ENCODE measurements at places on chromosomes 2 and 18. TPM values are rescaled to one million over a fixed set of nuclear protein-coding genes. Genes with fewer than 3 reads are reported as not detected.

The HDHD2 gene
- polyA plus RNA-seq, result 61.3 TPM

The C18orf54 gene
- 2.2 TPM for polyA plus RNA-seq

The ANKRD30BL gene
- polyA plus RNA-seq, result not detected

The CFC1 gene
- 29.9 TPM for polyA plus RNA-seq

The DSC3 gene
- polyA plus RNA-seq, result 0.10 TPM

The XIRP2 gene
- polyA plus RNA-seq, result not detected

The ATP8B1 gene
- polyA plus RNA-seq, result not detected

The CTAGE1 gene
- polyA plus RNA-seq, result not detected

The MARCHF4 gene
- 13.0 TPM for polyA plus RNA-seq

The SLC4A3 gene
- polyA plus RNA-seq, result 25.3 TPM

The MC2R gene
- polyA plus RNA-seq, result not detected

The PTPN18 gene
- 4.2 TPM for polyA plus RNA-seq

The PGAP1 gene
- polyA plus RNA-seq, result 54.8 TPM

The RMDN2 gene
- 4.4 TPM for polyA plus RNA-seq

The CD207 gene
- not detected for polyA plus RNA-seq

The ATOH8 gene
- polyA plus RNA-seq, result 0.92 TPM

The ZSWIM2 gene
- polyA plus RNA-seq, result 0.86 TPM

The FHOD3 gene
- 22.3 TPM for polyA plus RNA-seq

The ARHGAP25 gene
- not detected for polyA plus RNA-seq

The HS1BP3 gene
- polyA plus RNA-seq, result 8.9 TPM

The STAT4 gene
- 5.1 TPM for polyA plus RNA-seq

The KCNK3 gene
- 14.0 TPM for polyA plus RNA-seq

The TMEM17 gene
- polyA plus RNA-seq, result 7.1 TPM

The C1QL2 gene
- not detected for polyA plus RNA-seq

The TXNDC2 gene
- polyA plus RNA-seq, result 0.41 TPM

The SP5 gene
- polyA plus RNA-seq, result not detected

The FKBP1B gene
- 183 TPM for polyA plus RNA-seq

The PLGLB2 gene
- 10.5 TPM for polyA plus RNA-seq

The C2orf80 gene
- 71.5 TPM for polyA plus RNA-seq

The ARHGAP15 gene
- polyA plus RNA-seq, result 0.30 TPM

The SLC19A3 gene
- polyA plus RNA-seq, result 2.9 TPM

The POU3F3 gene
- 72.0 TPM for polyA plus RNA-seq

The AMER3 gene
- polyA plus RNA-seq, result 19.2 TPM

The ERICH2 gene
- polyA plus RNA-seq, result 1.3 TPM

The CD8B2 gene
- polyA plus RNA-seq, result not detected

The GTF3C2 gene
- polyA plus RNA-seq, result 37.2 TPM

The CTNNA2 gene
- polyA plus RNA-seq, result 184 TPM

The CRYBA2 gene
- polyA plus RNA-seq, result not detected

The XDH gene
- polyA plus RNA-seq, result 0.36 TPM

The MDH1B gene
- 17.8 TPM for polyA plus RNA-seq

The TP53I3 gene
- 4.7 TPM for polyA plus RNA-seq

The WDSUB1 gene
- 10.8 TPM for polyA plus RNA-seq

All from neural cell (in vitro differentiated cells).